ENCODE measurements at places on chromosomes 5 and 9. TPM values are rescaled to one million over a fixed set of nuclear protein-coding genes. Genes with fewer than 3 reads are reported as not detected.

MSMP gene
- total RNA-seq, result 1.2 TPM

NDUFS4 gene
- total RNA-seq, result 151 TPM

IFNA7 gene
- not detected for total RNA-seq

ORM1 gene
- not detected for total RNA-seq

GALNT12 gene
- total RNA-seq, result 16.5 TPM

RPL12 gene
- total RNA-seq, result 952 TPM

SOX30 gene
- under 0.01 TPM for total RNA-seq

GPR150 gene
- 0.66 TPM for total RNA-seq

PRR16 gene
- total RNA-seq, result 9.3 TPM

IRX4 gene
- total RNA-seq, result not detected

GNA14 gene
- total RNA-seq, result 0.15 TPM

ECPAS gene
- total RNA-seq, result 102 TPM

F2RL1 gene
- total RNA-seq, result 8.6 TPM

Measured in smooth muscle cell of trachea (primary cell).